ENCODE measurements at places on chromosomes 3 and 15.

DNA sequence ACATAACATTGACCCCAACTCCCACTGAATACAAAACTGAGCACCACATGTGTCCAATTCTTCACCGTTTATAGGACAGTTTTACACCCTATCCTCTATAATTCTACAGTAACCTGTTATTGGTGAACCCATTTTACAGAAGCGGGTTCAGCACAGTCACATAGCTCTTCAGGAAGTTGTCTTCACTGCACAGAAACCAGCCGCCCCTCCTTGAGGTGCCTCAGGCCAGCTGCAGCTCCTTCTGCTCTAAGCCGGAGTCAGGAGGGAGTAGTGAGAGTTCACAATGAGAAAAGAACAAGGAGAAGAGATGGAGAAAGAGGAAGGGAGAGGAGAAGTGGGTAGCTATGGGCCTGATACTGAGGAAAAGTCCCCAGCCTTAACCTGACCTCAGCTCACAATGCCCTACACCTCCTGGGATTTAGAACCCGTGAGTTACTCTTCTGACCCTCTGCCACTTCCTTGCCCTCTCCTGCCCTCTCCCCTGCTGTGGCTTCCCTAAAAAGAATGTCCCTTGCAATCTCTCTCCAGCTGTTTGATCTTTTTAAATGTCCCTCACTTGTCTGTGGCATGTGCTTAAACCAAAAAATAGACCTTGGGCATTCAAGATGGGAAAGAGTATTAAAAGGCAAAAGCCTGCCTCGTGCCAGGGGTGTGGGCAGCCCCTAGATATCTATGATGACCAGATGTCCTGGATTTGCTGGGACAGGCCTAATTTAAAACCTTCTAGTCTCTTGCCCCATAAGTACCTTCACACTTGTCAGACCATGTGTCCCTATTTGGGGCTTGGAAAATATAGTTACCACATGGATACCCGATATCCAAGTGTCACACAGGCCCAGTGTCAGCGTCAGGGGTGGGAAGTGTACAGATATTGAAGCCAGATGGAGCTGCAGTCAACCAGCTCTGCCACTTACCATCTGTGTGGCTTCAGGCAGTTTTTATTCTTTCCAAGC lies 71.3 kb upstream of the HES1 start:
- DNase-seq: no peak

DNA sequence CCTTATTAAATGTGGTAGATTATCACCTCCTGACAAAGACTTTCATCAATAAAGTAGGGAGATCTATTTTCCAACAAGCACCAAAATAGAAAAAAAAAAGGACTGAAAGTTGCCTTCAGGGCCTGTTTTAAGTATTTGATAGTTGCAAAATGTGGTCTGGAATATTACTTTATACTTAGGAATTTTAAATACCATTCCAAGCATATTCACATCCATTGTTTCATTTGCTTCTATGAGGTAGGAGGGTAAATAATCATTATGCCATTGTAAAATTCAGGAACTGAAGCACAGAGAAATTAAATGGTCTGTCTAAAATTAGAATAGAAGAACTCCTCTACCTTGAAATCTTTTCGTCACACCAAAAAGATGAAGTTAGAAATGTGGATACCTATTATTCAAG lies 110.0 kb downstream of the TMCC1 start:
- DNase-seq: no peak

- no peak for DNase-seq
Observed at GRCh38 chr15:36753173-36753572, 173.7 kb downstream of the CDIN1 start.

DNA sequence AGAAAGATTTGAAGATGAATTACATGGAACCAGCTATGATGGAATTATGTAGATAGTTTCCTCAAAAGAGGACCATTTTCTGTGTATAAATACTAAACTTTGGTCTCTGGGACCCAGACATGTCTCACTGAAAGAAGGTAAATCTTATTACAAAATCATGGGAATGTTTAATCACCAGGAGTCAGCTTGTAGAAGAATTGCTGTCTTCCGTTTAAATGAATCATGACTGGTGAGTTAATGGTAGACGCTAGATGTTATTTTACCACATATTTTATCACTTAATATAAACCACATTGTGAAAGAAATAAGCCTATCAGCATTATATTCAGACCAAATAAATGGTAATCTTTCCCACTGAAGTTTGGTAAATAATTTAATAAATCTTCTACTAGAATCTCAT lies 322.3 kb upstream of the SUCLG2 start:
- no peak for DNase-seq

GRCh38 chr3:151866711-151867410 lies 6.6 kb upstream of the SUCNR1 start:
- DNase-seq: no peak

DNA sequence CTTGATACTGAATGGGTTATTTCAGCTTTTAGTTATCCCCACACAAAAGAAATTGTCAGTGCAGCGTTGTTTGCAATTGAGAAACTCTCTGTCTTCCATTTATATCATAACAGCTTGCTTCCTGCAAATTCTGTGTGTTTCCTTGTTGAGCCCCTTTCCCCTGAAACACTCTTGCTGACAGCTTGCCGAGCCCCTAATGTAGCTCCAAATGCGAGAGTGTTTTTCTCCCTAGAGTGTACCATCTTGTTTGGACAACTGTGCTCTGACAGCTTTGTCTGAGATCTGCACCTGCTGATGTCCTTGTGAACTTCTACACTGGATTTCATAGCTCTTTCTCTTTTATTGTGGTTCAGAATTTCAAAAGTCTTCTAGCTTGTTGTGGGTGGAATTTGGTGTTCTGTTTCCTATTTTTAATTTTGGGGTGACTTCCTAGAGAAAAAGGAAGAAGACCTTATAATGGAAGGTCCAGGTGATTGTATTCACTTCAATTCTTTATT lies 343.5 kb downstream of the PDCD6IP start:
- no peak for DNase-seq

GRCh38 chr3:12916159-12916558 lies 74.8 kb upstream of the RPL32 start:
- DNase-seq: no peak

DNA sequence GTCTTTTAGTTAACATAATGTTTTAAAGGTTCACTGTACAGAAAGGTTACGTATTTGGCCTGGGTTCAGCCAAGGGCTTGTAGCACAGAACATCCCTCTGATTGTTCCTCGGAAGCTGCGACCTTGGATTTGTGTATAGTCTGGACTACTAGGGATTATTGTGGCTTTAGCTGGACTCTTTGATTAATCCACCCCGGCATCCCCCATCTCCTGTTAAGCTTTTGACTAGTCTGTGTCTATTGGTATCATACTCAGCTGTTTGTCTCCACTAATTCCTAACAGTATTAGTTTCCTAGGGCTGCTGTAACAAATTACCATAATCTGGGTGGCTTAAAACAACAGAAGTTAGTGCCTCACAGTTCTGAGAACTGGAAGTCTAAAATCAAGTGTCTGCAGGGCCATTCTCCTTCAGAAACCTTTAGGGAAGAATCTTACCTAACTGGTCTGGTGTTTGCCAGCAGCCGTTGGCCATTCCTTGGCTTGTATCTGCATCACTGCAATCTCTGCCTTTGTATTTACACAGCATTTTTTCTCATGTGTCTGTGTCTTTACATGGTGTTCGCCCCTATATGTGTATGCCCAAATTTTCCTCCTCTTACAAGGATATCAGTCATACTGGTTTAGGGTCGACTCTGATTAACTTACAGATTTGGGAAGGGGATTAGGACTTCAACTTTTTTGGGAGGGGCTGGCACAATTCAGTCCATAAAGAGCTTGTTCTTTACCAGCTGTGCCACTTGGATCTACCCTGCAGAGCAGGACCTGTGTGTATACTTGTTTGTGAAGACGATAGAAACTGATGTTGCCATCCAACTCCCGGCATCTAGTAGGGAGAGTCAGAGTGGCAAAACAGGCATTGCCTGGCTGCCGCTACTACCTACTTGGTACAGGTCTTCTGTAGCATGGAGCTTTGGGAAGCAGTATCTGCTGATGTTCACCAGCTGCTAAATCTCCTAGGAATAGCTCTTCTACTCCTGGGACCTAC lies 117.8 kb downstream of the UBE2E2 start:
- DNase-seq: no peak

GRCh38 chr3:175346573-175347356 lies 487.6 kb downstream of the NAALADL2 start:
- no peak for DNase-seq

DNA sequence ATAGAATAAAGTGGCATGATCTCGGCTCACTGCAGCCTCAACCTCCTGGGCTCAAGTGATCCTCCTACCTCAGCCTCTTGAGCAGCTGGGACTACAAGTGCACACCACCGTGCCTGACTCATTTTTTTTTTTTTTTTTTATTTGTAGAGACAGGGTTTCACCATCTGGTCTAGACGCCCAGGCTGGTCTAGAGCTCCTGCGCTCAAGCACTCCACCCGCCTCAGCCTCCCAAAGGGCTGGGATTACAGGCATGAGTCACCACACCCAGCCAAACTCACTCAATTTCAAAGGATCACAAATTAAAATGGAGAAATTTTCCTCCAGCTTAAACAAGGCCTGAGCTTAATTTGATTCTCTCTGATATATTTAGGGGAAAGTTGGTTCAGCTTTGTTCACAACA lies 27.3 kb upstream of the NMB start:
- no peak for DNase-seq

All from activated naive CD4-positive, alpha-beta T cell treated with anti-CD3 and anti-CD28 coated beads, Interleukin-2, amount 50 U/mL, for 16 hours (primary cell).